HFFc6 (cell line): ENCODE measurements at places on chromosomes 12 and 14. TPM values are rescaled to one million over a fixed set of nuclear protein-coding genes. Genes with fewer than 3 reads are reported as not detected.

DNA sequence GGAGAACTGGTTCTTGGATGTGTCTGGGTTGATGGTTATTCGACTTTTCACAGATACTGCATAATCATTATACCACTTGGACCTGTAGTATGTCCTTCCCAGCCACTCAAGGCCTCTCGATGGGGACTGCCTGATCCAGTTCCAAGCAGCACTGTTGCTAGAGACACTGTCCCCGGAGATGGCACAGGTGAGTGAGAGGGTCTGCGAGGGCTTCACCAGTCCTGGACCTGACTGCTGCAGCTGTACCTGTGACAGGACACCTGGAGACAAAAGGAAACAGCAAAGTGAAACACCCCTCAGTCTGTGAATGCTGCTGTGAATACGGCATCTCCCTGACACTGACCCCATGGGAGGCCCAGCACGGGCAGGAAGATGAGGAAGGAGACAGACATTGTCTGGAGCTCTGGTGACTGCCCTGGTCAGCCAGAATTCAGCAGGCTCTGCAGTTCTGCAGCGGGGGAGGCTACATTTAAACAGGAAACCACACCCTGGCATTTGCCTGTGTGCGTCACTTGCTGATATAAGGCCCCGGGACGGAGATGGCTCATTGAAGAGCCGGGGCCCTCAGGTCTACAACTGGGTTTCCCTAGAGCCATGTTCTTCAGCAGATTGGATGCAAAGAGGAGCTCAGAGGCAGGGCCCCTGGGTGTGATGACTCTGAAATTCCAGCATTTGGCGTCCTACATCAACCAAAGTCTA is 413.6 kb downstream of the TMEM121 start:
- H3K27me3 ChIP-seq, result peaks cover 7% of the 10 kb centered on the region
- DNase-seq, result no peak
- no peak overlapping the region for H3K4me3 ChIP-seq
- no peaks in the 10 kb centered on the region for H3K36me3 ChIP-seq
- H3K4me1 ChIP-seq, result no peaks in the 10 kb centered on the region

- peaks cover 1% of the 10 kb centered on the region; the same call in 1 of the 2 replicates for H3K27me3 ChIP-seq
- H3K36me3 ChIP-seq, result no peaks in the 10 kb centered on the region; the same call in 1 of the 2 replicates
- H3K27ac ChIP-seq, result no peak overlapping the region
- H3K4me1 ChIP-seq, result peaks cover 32% of the 10 kb centered on the region
Measured at GRCh38 chr12:42807766-42808165, 218.2 kb upstream of the PRICKLE1 start.

GRCh38 chr12:115223322-115223721 is 539.3 kb upstream of the TBX3 start:
- DNase-seq, result peak; percentile 72
- H3K27me3 ChIP-seq, result peaks cover 5% of the 10 kb centered on the region; the same call in 1 of the 2 replicates
- no peak overlapping the region for H3K4me3 ChIP-seq
- peak overlapping the region; percentile 29; the same call in 1 of the 2 replicates for H3K27ac ChIP-seq
- H3K36me3 ChIP-seq, result no peaks in the 10 kb centered on the region

DNA sequence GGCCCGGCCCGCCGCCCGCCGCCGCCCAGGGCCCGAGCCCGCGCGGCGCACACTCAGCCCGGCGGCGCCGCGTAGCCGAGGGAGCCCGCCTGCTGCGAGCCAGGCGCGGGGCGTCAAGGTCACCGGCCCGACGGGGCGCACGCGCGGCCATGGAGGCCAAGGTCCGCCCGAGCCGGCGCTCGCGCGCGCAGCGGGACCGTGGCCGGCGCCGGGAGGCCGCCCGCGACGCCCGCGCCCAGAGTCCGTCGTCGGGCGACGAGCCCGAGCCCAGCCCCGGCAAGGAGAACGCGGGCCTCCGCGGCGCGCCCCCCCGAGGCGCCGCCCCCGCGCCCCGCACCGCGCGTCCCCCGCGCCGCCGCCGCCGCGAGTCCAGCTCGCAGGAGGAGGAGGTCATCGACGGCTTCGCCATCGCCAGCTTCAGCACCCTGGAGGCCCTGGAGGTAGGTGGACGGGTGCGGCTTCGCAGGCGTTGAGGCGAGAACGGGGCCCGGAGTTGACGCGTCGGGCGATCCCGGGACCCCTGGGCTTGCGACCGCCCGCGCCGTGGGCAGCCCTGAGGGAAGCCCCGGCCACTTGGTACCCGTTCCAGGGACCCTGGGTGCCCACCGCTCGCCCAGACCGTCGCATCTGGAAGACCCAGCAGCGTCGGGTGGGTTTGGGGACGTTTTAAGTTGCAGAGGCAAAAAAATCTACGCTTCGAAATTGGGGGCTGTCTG is 629 bp downstream of the FBRSL1 start:
- DNase-seq, result no peak
- peak overlapping the region; percentile 62 for H3K27ac ChIP-seq

Gene MYF5
- not detected in 3 replicates for total RNA-seq

- no peak overlapping the region for H3K27ac ChIP-seq
- H3K36me3 ChIP-seq, result peaks cover 8% of the 10 kb centered on the region
- H3K27me3 ChIP-seq, result peaks cover 4% of the 10 kb centered on the region
Measured at GRCh38 chr12:56037161-56037560, 4.6 kb upstream of the RPS26 start.

- peaks cover 64% of the 10 kb centered on the region for H3K4me1 ChIP-seq
- H3K4me3 ChIP-seq, result no peak overlapping the region
- H3K27me3 ChIP-seq, result peaks cover 6% of the 10 kb centered on the region
- H3K36me3 ChIP-seq, result no peaks in the 10 kb centered on the region
- H3K27ac ChIP-seq, result peak overlapping the region; percentile 67
- peak; percentile 42 for DNase-seq
Measured at GRCh38 chr12:5586201-5586600, 154.3 kb downstream of the NTF3 start.

GRCh38 chr12:28618171-28618570 is 427.9 kb downstream of the CCDC91 start:
- H3K4me1 ChIP-seq, result 0 out of 2 replicates have a peak, but pooled peaks cover 4% of the 10 kb centered on the region
- H3K36me3 ChIP-seq, result no peaks in the 10 kb centered on the region
- no peak for DNase-seq
- peaks cover 2% of the 10 kb centered on the region; the same call in 1 of the 2 replicates for H3K27me3 ChIP-seq

GRCh38 chr14:20609215-20610001 is 18.2 kb upstream of the RNASE12 start:
- no peaks in the 10 kb centered on the region for H3K36me3 ChIP-seq
- H3K4me1 ChIP-seq, result peaks cover 6% of the 10 kb centered on the region; the same call in 1 of the 2 replicates
- no peaks in the 10 kb centered on the region; the same call in 1 of the 2 replicates for H3K27me3 ChIP-seq
- peak; percentile 88 for DNase-seq
- no peak overlapping the region for H3K4me3 ChIP-seq

DNA sequence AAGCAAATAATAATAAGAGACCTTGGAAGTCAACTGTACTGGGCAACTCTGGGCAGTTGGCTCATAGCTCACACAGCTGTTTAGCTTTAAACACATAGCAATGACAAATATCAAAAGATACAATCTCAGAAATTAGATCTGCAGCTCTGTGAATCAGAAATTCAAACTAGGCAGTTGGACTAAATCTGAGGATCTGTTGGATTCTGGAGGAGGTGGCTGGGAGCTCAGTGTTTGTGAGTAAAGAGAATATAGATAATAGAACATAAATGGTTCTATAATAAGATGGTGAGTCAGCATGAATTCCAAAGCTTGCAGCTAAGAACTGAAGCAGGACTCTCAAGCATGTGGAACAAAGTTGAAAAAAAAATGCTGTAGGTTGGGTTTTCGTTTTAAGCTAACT is 1949.4 kb upstream of the SEL1L start:
- H3K36me3 ChIP-seq, result no peaks in the 10 kb centered on the region
- peaks cover 14% of the 10 kb centered on the region; the same call in 1 of the 2 replicates for H3K4me1 ChIP-seq
- DNase-seq, result peak; percentile 63
- no peaks in the 10 kb centered on the region for H3K27me3 ChIP-seq
- peak overlapping the region; percentile 25; the same call in 1 of the 2 replicates for H3K27ac ChIP-seq
